ENCODE measurements at places on chromosomes 7 and 10.

DNA sequence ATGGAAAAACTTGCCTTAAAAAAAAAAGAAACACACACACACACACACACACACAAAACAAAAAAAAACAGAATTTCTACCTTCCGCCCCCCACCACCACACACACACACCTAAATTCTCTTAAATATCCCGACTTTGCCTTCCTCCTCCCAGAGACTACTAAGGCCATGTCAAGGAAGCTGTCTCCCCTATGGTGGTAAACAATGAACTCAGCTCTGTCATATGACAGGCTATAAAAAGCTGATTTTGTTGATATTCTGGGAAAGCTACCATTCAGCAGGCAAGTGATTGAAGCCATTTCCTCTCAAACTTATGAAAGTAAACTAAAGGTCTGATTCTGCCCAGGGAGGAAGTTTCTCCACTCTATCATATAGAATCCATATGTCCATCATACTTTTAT is 471.0 kb downstream of the GFRA1 start:
- no peak for DNase-seq

DNA sequence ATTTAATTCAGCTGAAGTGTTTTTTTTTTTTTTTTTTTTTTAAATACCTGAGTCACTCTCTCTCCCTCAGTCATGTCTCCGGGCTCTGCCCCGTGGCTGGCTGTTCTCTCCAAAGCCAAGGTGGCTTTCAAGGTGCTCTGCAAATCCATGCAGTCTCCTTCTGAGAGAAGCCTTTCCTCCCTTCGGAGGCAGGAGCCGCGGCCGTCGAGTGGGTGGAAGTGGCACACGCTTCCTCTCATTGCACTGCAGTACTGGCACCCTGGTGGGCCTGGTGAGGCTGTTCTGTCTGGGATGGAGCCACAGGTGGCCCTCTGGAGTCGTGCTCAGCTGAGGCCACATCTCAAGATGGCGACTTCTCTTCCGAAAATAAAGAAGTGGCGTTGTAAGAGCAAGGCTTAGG is 221.8 kb downstream of the GLRX3 start:
- DNase-seq: peak; percentile 41

- DNase-seq: no peak
These were observed 29.5 kb downstream of the LYZL2 start for GRCh38 chr10:30600005-30600404.

GRCh38 chr7:150945171-150945852 is 32.8 kb downstream of the KCNH2 start:
- DNase-seq: peak; percentile 78

GRCh38 chr7:3887096-3887690 is 586.1 kb downstream of the SDK1 start:
- no peak for DNase-seq

- no peak for DNase-seq
These were observed 165.7 kb downstream of the C7orf25 start for GRCh38 chr7:42746214-42746613.

GRCh38 chr7:73974101-73974947 is 53.6 kb upstream of the ELN start:
- peak; percentile 60 for DNase-seq

GRCh38 chr7:98423043-98423442 is 22.2 kb upstream of the BAIAP2L1 start:
- DNase-seq: no peak

GRCh38 chr7:28889290-28889689 is 68.8 kb downstream of the TRIL start:
- DNase-seq: no peak

DNA sequence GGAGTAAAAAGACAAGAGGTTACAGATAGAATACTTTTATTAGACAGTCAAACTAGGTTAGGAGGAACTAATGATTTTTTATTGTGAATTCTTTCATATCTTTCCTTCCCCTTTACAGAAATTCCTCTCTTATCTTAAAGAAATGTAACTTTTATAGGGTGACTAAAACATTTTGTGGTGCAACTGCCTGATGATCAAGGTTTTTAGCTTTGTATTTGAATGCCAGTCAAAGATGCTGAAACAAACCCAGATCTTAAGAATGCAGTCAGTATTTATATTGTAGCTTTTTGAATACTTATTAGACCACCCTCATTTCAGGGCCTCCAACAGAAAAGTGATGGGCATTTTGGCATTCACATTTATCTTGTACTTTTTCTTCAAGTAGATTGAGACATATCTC is 27.4 kb downstream of the TAX1BP1 start:
- no peak for DNase-seq

GRCh38 chr10:122875843-122876466 is 3.4 kb downstream of the FAM24B start:
- no peak for DNase-seq

- no peak for DNase-seq
These were observed 20.9 kb downstream of the ARL4A start for GRCh38 chr7:12708314-12708713.

DNA sequence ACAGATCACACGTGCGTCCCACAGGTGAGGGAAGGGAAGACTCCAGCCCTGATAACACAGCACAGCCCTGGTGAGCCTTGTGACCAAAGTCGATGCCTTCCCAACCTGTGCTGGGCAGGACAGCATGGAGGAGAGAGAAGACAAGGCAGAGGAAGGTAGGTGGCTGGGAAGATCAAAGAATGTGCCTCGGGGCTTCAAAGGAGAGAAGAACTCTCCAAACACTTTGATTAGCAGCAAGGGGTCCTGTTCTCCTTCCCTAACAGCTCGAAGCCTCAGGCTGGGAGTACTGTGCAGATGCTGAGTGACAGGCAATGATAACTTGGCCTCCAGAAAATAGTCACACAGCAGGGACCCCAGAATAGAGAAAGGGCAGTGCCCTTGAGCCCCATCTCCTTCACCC is 288.5 kb downstream of the TCERG1L start:
- no peak for DNase-seq

- no peak for DNase-seq
These were observed 194.7 kb downstream of the GALNT17 start for GRCh38 chr7:71326595-71326994.

- DNase-seq: no peak
These were observed 488.8 kb upstream of the ZMIZ1 start for GRCh38 chr10:78579995-78580394.

DNA sequence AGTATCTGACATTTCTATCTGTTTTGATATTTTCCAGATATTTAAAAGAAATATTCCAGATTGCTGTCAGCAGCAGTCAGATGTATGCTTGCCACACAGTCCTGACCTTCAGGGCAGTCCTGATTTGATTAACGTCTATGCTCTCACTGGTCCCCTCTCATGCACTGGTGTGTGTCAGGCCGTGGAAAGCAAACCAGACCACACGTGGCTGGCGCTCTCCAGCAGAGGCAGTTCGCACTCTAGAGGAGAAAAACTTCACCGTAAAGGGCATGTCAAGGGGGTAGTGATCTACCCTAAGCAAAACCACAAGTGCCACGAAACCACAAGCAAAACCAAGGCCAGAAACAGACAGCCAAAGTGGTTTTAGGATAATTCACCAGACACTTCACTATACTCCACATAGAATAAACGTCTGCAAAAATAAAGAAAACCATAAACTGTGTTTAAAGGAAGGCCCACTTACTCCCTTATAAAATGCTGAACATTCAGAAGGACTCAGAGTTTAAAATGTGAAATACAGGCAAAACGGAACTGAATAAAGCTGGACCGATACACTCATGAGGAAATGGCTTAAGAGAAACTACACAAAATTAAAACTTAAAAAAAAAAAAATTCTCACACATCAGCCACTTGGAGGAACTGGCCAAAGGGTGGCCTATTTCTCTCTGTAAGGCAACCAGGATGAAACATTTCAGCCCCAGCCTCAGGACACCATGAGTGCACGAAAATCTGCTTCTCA is 26.4 kb downstream of the PARP12 start:
- DNase-seq: no peak

- no peak for DNase-seq
These were observed 67.8 kb upstream of the TNRC18 start for GRCh38 chr7:5491251-5492019.

- DNase-seq: no peak
These were observed 66.2 kb upstream of the MXI1 start for GRCh38 chr10:110141185-110141584.

DNA sequence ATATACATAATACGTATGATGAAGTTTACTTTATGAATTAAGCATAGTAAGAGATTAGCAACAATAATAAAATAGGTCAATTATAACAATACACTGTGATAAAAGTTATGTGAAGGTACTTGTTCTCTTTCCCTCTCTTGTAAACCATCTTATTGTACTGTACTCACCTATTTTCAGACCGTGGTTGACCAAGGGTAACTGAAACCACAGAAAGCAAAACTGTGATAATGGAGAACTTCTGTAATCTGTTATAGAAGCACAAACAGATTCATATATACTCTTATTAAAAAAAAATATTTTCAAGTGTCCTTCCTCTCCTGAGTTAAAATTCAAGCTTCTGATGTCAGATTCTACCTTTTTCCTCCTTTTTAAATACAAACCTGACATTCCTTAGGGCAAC is 1247.8 kb upstream of the SORCS1 start:
- DNase-seq: no peak

- DNase-seq: no peak
These were observed 22.8 kb upstream of the PDZD8 start for GRCh38 chr10:117398029-117398428.

DNA sequence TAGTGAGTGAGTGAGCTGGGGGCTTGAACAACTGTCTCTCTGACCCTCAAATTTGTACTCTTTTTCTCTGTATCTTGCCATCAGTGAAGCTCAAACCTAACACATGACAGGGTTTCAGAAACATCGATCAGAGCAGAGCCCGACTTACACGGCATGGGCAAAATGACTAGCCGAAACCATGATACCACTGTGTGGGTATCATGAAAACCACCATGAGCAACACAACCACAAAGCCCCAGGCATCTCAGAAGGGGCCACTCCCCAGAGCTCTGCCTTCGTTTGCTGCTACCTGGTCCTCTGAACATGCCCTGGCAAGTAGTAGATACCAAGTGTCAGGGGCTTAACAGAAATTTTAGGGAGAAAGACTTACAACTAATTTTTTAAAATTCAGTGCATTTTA is 308.5 kb downstream of the WDR11 start:
- DNase-seq: no peak

DNA sequence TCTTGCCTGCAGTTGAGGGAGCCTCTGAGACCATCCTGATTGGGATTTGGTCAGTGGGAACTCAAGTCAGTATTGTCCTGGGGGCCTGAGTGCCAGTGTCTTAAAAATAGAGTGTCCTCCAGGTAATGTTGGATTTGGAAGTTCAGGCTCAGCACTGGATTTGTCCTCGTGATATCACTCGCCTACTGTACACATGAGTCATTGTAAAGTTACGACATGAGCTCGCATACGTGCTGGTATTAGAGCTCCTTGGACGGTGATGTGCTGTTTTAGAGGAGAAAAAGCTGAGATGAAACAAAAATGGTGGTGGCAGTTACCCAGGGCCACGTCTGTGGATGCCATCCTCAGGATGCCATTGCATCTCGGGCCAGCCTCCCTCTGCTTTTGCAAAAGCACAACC is 78.2 kb downstream of the MGMT start:
- DNase-seq: no peak

DNA sequence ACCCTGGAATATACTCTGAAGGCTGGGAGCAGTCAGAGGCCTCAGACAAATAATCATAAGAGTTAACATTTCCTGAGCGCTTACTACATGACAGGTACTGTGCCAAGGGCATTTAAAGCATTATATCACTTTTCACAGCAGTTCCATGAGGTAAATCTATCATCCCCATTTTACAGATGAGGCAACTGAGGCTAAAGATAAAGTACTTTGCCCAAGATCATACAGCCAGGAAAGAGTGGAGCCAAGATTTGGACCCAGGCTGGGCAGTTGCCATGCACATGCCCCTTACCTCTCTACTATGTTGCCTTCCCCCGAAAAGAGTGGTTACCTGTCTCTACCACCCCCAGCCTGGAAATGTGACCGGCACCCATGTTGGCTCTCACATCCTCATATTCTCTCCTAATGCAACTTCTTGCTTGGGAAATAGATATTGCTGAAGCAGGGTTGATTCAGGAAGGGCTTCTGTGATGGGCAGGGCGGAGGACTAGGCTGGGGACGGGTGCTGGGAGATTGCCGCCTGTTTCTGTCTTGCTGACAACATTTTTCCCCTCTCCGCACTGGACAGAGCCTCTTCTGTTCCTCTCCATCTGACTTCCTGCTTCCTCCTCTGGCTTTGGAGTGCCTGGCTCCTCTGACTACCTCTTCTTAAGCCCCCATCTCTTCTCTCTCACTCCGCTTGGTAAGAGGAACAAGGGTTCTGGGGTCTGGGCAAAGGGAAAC is 13.8 kb downstream of the SMO start:
- DNase-seq: no peak

DNA sequence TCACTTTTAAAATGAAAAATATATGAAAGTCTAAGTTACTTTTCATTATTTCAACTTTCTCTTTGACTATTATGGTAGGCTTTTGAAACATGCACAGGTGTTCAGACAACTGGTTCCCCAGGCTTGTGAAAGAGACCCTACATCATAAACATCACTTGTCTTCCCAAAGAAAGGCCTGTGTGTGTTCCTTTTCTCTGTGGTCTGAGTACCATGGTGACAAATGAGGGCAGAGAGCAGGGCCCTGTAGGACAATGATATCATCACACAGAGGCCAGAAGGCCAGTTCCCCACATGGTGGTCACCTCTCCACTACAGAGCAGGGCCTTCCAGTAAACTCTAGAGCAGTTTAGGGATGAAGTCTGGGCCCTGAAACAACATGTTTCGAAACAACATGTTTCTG is 288.8 kb downstream of the USP6NL start:
- no peak for DNase-seq

DNA sequence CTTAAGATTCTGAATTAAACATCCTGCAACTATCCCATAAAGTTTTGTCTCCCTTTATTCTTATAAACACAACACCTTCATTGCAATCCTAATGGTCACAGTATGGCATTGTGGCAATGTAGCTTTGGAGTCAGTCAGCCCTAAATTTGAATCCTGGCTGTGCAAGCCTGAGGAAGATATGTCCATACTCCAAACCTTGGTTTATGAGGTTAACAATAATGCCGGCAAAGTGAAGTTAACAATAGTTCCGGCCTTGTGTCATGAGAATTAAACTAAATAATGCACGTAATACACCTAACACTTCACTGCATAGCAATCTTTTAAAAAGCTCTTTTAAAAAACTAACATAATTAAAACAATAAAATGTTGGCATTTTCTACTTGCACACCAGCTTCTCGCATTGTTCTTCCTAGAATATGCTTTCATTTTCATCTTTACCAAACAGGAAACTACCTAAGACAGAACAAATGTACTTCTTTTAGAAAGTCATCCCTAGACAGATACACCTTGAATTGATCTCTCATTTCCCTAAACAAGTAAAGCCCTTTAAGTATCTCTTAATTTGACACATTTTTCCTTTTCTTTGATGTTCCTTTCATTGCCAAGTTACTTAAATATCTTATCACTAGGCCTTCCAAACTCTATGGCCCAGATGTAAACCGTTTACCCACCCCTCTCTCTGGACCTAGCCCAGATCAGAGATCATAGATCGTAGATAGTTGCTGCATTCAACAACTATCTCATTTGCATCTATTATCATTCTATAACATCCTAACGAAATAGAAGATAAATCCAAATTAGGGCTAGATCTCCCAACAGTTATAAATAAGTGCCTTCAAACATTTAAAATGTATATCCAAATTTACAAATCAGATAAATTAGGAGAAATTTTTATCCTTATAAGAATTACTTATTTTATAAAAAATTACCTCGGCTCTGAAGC is 66.7 kb downstream of the CREB3L2 start:
- no peak for DNase-seq

All from posterior vena cava (tissue), 2 donors.